ENCODE measurements at places on chromosomes 1 and 21.
A peak's percentile ranks its signal among the peaks of the same experiment; 100 is the strongest.

DNA sequence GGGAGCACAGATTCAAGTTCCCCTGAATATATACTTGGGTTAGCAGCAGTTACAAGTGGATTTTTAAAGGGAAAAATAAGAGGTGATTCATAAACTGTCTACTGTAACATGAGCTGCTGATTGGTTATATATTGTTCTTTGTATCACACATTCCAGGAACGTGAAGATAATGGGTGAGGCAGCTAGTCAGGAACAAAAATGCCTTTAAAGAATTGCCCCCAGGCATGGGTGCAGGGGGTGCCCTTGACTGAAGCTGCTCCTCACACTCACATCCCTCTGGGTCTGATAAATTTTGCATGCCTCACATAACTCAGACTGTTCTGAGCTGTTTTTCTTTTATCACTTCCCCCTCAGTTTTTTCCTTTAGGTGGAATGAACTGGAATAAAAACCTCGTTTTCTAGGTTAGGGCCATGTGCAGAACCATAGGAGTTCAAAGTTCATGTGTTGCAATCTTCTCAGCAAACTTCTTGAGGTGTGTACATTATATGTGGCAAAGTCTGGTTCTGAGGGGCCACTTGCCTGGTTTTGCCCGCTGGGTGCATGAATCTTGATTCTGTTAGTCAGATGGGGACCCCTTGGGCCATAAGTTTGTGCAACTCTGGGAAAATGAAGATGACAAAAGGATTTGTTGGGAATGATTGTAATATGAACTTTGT is 21.1 kb downstream of the TBX19 start:
- DNase-seq, result no peak

- DNase-seq, result no peak
Observed at GRCh38 chr1:33320619-33321165, at the start of gene A3GALT2. TSS of gene A3GALT2 (minus strand) at chr1:33321098. CDS start at chr1:33321098, 0 bp downstream.

- no peak for DNase-seq
Observed at GRCh38 chr21:45721671-45722070, 78.1 kb downstream of the PCBP3 start.

GRCh38 chr1:57440096-57440495 is 16.2 kb upstream of the DAB1 start:
- DNase-seq, result peak; percentile 58

- no peak for DNase-seq
Observed at GRCh38 chr21:33268737-33269441, 2.7 kb downstream of the IL10RB start.

- no peak for DNase-seq
Observed at GRCh38 chr1:226588484-226588883, 39.9 kb downstream of the STUM start.

DNA sequence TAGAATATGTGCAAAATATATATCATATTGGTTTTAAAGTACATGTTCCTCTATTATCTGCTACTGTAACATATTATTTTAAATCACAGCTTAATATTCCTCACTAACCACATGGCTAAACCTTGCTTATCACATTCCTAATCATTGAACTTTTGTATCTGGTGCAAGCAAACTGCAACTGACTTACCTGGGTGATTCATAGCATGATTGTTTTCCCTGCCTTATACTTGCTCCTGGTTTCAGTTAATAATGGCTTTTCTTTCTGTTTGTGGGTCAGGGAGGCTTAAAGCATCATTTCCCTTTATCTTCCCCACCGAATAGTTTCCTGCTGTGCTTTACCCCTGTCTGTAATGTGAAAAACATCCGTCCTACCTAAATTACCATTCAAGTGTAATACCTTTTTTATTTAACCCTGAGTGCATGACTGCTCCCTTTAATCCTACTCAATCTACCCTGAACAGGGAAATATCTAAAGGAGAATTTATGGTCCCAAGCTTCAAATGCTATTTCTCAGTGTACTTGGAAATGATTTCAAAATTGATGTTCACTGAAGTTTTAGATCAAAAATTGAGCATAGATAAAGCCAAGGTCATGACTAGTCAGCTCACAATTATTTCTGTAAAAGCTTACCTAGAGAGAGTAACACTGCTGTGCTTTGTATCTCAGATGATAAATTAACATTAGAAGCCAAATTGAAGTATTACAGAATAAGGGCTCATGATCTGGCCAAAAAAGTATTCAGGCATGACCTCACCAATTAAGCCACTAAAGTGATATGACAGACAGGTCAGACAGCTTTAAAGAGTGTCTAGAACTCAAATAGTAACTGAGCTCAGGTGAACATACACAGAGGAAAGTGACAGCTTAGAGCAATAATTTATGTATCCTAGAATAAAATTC is 507.1 kb downstream of the BRINP3 start:
- no peak for DNase-seq

- no peak for DNase-seq
Observed at GRCh38 chr1:37661401-37661800, 26.7 kb upstream of the RSPO1 start.

- no peak for DNase-seq
Observed at GRCh38 chr1:208979776-208980175, 603.7 kb upstream of the CAMK1G start.

- no peak for DNase-seq
Observed at GRCh38 chr1:209232197-209232596, 351.3 kb upstream of the CAMK1G start.

DNA sequence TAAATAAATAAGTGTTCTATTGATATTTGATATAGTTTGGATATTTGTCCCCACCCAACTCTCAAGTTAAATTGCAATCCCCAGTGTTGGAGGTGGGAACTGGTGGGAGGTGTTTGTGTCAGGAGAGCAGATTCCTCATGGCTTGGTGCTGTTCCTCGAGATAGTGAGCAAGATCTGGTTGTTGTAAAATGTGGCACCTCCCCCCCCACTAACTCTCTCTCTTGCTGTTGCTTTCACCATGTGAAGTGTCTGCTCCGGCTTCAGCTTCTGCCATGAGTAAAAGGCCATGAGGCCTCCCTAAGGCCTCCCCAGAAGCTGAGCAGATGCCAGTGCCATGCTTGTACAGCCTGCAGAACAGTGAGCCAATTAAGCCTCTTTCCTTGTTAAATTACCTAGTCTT is 20.8 kb downstream of the FRRS1 start:
- DNase-seq, result no peak

- DNase-seq, result no peak
Observed at GRCh38 chr1:8746554-8746953, 70.9 kb downstream of the RERE start.

DNA sequence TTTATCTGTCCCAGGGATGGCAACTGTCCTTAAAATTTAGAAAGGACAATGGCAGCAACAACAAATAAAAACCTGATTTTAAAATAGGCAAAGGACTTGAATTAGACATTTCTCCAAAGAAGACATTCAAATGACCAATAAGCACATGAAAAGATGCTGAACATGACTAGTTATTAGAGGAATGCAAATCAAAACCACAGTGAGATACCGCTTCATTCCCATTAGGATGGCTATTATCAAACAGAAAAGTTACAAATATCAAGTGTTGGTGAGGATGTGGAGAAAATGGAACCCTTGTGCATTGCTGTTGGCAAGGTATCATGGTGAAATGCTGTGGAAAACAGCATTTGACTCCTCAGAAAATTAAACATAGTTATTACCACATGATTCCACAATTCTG is 120.7 kb downstream of the CRB1 start:
- no peak for DNase-seq

DNA sequence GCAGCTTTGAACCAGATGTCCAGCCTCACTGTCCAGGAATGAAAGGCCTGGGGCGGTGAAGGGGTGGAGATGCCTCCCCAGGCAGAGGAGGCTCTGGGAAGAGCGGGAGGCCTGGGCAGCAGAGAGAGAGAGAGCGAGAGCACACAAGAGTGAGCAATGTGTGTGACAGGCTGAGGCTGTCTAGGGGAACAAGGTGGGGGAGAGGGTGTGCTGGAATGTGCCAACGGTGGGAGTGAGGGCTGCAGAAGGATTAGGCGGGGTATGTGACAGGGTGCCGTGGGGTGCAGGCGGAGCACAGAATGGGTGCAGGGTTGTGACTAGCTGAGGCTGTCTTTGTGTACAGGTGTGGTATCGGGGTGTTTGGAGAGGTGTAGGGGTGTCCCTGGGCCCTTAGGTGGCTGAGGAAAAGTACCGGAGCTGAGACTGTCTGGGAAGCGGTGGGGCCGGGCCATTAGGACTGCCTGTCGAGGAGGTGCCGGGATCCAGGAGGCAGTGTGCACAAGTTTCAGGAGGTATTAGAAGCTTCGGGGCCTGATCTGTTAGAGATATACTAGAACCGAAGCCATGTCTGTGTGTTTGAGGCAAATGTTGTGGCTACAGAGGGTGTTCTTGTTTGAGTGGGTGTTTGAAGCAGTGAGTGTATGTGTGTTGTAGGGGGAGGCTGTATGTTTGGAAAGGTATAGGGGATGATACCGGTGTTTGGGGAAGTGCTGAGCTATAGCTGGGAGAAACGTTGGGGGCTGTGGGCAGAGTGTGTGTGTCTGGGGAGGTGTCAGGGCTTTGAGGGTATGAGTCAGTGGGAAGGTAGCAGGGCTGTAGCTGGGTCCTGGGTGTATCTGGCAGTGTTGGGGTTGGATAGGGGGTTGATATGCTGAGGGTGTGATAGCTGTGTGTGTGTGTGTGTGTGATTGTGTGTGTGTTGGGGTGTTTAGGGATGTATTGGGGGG is 9.1 kb downstream of the AHDC1 start:
- no peak for DNase-seq

DNA sequence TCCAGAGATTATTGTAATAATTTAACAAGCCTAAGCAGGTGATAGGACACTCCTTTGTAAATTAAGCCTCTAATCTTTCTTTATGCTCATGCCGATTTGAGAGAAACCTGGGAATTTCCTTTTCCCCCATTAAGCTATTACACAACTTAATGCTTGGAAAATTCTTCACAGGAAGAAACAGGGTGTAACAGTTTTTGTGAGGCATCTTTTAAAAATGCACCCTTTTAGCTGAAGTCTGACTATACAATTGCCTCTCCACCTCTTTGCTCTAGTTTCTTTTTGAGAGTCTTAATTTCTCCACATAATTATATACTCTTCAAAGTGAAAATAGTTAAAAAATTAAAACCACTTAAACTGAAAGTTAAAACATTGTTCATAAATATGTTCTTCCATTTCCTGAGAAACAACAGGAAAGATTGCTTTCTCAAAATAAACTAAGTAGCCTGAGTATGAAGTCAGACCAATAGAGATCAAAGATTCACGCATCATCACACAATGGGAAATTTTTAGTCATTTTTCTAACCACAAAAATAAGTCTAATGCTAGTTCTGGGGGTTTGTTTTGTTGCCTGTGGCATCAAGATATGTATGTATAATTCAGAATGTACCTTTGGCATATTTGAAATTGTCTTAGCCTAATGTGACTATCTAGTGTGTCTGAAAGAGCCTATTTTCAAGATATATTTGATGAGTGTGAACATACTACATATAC is 34.7 kb downstream of the LRRC8D start:
- DNase-seq, result no peak

GRCh38 chr1:2232255-2232915 is 4.3 kb downstream of the SKI start:
- no peak for DNase-seq

DNA sequence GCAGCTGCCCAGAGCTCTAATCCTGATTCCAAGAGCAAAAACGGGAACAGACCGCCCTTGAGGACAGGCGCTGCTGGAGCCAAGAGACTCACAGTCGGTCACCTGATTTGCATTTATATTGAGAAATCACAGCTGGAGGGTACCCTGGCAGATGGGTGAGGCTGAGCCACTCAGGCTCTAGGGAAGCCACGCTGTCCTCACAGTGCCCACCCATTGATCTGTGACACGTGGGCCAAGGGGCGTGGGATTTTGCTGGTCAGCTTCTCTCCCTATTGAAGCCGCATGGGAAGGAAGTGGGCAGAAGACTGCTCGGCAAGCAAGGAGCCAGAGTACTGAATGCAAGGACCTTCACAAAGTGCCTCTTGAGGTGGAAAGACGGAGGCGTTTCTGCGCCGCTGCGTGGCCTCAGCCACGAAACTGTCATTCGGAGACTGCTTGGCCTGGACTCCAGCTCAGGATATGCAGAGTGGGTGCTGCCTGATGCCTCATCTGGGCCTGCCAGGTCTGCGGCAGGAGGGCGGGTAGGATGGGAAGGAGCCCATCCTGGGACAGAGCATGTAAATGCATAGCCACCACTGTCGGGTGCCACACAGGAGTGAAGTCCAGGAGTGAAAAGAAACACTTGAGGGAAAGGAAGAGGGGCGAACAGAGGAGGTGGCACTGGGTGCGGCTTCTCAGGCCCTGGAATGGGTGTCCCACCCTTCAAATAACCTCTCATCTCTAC is 139.8 kb downstream of the PGBD5 start:
- DNase-seq, result no peak

DNA sequence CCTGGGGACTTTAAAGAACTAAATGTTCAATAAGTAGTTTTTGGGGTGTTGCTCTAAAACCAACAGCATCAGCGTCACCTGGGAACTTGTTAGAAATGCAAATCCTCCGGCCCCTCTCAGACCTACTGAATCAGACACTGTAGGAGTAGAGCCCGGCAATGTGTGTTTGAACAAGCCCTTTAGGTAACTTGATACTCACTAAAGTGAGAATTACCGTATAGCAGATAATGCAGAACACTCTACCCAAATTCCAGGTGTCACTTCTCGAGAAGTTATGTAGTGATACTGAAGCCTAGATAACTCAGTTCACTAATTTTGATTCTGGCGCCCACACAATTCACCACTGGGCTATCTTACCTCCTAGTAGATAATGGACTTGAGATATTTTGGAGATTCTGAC is 3.7 kb upstream of the DPT start:
- DNase-seq, result no peak

- no peak for DNase-seq
Observed at GRCh38 chr1:233544304-233544703, 69.6 kb upstream of the KCNK1 start.

DNA sequence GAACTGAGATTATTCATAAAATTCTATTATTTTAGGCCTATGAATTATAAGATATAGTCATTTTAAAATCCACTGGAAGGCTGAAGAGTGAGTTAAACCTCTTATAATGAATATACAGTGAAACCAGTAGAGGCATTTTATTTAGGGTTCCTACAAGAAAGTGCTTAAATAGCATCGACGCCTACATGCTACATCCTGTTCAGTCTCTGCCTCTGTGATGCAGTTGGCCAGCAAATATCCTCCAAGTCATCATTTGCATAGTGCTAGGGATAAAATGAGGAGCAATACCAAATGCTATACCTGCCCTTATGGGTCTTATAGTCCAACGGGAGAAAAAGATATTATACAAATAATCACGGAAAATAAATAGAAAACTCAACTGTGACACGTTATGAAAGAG is 59.6 kb downstream of the EDEM3 start:
- no peak for DNase-seq

GRCh38 chr1:12032161-12032621 is 12.9 kb downstream of the MIIP start:
- no peak for DNase-seq

DNA sequence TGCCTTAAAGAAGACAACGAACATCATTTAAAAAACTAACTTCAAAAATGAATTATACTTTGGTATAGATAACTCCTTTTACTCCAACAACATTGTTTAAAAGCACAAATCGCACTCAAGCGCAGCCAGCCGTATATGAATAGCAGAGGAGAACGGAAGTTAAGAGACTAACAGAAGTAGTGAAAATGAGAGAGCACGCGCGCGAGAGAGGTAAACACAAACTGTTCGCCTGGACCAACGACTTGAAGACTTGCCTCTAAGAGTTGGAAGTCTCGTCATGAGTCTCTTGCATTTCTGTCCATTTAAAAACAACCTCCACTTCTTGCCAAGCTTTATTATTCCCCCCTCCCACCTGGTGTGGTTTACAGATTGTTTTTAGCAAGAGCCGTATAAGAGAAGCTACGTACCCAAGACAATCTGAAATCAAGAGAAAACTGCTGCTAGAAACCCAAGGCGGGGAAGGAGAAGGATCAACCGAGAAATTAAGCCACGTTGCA is 479 bp downstream of the SELENOF start:
- DNase-seq, result no peak

- no peak for DNase-seq
Observed at GRCh38 chr1:58996341-58997059, 212.7 kb upstream of the JUN start.

Data from D721Med (cell line).